ENCODE measurements at places on chromosomes 12 and 14.

GRCh38 chr12:7905071-7905470 lies 30.9 kb downstream of the SLC2A3 start:
- no peak for DNase-seq

GRCh38 chr12:129693731-129694130 lies 210.1 kb downstream of the TMEM132D start:
- DNase-seq, result no peak

- DNase-seq, result no peak
These were observed 14.6 kb downstream of the CLMN start for GRCh38 chr14:95305145-95305544.

DNA sequence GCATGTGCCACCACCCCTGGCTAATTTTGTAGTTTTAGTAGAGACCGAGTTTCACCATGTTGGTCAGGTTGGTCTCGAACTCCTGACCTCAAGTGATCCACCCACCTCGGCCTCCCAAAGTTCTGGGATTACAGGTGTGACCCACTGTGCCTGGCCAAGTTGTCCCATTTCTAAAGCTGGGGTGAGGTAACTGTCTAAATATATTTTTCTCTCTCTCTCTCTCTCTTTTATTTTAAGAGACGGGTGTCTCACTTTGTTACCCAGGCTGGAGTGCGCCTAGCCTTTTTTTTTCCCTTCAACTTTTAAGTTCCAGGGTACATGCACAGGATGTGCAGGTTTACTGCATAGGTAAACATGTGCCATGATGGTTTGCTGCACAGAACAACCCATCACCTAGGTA lies 8.6 kb downstream of the ATF1 start:
- DNase-seq, result no peak

- DNase-seq, result no peak
These were observed 17.9 kb upstream of the FAM234B start for GRCh38 chr12:13026286-13026685.

DNA sequence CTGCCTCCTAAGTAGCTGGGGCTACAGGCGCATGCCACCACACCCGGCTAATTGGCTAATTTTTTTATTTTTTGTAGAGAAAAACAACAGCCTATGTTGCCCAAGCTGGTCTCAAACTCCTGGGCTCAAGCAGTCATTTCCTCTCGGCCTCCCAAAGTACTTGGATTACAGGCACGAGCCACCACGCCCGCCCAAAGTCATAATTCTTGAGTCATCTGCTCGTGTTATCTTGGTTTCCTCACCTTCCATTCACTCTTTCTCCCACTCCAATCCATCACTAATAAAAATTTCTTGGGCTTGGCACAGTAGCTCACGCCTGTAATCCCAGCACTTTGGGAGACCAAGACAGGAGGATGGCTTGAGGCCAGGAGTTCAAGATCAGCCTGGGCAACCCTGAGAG lies 32.0 kb downstream of the ITGA7 start:
- DNase-seq, result no peak

DNA sequence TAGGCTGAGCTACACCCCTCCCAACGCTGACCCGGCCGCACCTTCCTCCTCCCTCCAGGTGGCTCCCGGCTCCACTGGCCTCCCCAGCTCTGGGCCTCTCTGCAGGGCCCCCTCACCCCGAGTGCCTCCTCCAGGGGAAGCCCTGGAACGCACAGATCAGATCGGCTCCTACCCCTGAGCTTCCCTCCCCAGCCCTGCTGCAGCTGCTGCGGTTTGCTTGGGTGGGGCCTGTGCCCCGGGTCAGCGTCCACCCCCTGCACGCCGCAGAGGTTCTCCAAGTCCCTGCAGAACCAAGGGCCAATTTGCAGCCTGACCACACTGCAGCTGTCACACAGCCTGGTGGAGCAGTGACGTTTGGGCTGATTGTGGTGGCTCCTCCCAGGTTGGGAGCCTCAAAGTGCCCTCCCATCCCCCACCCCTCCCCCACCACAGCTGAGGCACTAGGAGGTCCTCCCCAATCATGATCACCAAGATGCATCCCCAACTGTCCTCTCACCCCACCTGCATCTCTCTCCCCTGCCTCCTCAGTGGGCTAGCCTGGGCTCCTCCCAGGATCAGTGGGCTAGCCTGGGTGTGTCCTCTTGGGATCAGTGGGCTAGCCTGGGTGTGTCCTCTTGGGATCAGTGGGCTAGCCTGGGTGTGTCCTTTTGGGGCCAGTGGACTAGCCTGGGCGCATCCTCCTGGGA lies 12.8 kb upstream of the FBRSL1 start:
- no peak for DNase-seq

GRCh38 chr14:37585101-37585511 lies 9.9 kb downstream of the FOXA1 start:
- no peak for DNase-seq

GRCh38 chr12:132336451-132337413 lies 7.3 kb upstream of the GALNT9 start:
- no peak for DNase-seq

DNA sequence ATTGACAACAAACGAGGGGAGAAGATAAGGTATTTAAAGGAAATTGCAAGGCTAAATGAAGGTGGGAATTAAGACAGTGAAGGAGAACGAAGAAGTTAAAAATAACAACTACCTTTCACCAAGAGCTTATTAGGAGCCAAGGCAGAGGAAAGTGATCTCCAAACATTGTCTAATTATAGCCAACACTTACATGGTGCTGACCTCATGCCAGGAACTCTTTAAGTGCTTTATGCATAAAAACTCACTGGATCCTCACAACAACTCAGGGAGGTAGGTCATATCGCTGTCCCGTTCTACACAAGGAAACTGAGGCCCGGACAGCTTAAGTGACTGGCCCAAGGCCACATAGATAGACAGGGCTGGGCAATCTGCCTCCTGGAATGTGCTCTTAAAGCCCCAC lies 19.5 kb downstream of the TAMALIN start:
- no peak for DNase-seq

DNA sequence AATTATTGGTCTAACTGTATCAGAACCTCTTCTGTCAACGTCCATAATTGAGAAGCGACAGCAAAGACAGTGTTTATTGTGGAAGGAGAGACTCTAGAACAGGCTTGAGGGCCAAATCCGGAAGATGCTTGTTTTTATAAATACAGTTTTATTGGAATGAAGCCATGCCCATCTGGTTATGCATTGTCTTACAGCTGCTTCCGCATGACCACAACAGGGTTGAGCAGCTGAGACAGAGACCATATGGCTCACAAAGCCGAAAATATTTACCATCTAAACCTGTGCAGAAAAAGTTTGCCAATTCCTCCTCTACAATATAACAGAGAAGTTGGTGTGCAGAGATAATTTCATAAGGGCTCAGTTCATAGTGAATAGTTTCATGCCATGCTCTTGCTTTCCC lies 24.5 kb downstream of the PRKAB1 start:
- DNase-seq, result no peak

- no peak for DNase-seq
These were observed 64.1 kb downstream of the PRICKLE1 start for GRCh38 chr12:42525444-42525843.

DNA sequence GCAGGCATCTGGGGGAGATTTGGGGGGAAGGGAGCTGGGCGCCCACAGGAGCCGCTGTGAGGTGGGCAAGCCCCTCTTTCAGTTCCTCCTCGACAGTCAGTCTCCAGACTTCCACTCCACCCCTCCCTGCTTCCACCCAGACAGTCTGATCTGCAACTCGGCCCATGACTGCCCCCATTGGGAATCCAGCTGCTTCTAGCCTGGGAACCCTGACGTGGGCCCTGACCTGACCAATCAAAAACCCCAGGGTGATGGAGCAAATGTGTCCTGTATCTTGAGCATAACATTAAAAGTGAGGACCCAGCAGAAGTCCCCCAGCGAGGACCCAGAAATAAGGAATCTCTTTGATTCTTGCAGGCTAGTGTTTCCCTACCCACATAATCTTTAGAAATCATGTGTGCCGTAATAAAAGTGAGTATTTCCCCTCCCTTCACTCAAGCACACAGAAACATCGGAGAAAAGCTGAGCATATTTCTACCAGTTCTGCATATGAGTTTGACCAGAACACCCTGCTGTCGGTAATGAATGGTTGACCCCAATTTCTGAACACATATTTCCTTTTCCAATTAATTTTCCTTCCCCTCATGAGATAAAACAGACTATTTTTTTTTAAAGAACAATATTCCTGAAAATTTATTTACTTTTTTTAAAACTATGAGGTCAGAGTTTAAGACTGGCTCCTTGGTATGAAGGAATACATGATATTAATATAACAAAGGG lies 6.4 kb downstream of the SSH1 start:
- no peak for DNase-seq

- DNase-seq, result no peak
These were observed 1.8 kb downstream of the OAS1 start for GRCh38 chr12:112908548-112908947.

Measured in activated effector memory CD4-positive, alpha-beta T cell treated with Interleukin-2 at 50 U/mL for 16 hours (primary cell).